ENCODE measurements at places on chromosomes 2 and 18.

DNA sequence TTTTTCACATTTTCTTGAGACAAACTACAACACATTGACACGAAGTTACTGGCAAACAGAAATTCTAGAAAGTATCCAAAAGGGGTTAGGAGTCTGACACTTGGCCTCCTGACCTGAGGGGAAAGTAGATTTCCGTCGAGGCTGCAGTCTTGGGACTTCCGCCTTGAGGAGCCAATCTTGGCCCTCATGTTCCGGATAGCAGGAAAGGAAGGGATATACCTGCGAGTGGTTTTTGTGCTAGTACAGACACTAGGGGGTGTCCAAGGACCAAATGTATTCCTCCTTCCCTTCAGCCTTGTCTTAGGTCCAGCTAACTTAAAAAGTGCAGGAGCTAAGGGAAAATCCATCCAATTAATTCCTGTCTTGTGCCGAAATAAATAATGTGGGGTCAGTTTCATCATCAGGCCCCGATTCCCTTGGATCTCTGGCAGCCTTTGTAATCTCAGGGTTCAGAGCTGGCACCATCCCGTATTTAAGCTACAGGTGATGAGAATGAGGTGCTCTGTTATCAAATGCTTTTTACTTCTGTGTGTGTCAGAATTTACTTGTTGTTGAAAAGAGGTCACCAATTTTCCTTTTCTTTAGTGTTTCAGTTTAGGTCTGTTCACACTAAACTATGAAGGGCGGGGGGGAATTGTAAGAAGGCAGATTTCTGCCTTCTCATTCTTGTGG is 330.2 kb upstream of the FANCL start:
- DNase-seq = no peak

DNA sequence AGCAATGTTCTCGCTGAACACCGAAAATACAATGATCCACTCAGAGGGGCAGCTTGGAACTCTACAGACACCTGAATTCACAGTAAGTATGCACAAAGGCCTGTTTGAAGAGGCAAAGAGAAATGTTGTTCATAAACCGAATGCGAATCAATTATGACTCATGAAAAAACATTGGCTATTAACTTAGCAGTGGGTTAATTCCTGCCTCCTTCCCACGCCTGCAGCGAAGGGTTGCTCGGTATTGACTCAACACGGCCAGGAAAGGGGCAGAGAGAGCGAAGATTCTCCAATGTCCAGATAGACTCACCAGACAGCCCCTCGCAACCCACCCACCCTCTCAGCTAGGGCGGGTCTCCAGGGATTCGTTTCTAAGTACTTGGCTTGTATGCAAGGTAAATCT is 9.4 kb downstream of the CRACDL start:
- no peak for DNase-seq

DNA sequence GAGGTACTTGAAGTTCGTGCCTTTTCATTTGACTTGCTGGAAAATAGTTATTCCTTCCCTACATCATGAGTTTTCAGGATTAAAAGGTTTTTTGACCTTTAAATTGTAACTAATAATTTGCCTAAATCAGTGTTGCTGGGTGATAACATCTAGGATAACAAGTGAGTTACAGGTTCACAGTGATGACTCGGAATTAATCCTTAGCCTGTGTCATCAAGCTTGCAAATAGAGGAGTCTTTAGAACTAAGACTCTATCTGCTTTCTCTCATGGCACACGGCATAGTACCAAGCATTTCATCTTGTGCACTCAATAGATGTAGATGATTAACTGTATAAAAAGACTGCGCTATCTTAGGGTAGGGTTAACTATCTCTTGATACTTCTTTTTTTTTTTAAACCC is 79.5 kb downstream of the CAMKMT start:
- no peak for DNase-seq

DNA sequence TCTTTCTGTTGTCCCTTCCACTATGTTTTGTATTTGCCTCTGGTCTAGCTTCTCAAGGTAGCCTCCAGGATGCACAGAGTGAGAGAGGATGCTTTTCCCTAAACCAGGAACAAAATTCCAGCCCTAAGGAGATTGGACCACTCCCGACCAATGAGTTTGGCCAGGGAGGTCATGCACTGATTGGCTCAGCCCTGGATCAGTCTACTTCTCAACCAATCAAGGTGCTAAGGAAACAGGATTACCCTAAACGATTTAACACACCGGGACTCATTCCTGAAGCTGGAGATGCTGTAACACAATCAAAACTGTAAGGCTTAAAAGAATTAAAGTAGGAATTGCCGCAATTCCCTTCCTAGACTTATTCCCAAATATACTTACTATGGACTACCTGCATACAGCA is 34.2 kb upstream of the NR4A2 start:
- no peak for DNase-seq

DNA sequence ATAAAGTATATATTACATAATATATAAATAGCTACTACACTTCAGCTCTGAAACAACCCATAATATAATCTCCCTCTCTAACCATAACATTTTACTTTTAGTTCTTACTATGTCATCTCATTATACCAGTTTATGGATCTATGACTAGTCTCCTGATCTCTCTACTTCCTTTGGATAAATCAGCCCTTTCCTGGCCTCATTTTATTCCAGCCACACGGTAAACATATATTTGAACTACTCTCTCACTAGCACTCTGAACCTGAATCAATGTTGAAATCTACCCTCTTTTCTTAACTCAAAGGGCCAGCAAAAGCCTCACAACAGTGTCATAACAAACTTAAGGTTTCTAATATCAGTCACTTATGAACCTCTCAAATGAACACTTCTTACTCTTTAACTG is 62.6 kb downstream of the BAZ2B start:
- no peak for DNase-seq

DNA sequence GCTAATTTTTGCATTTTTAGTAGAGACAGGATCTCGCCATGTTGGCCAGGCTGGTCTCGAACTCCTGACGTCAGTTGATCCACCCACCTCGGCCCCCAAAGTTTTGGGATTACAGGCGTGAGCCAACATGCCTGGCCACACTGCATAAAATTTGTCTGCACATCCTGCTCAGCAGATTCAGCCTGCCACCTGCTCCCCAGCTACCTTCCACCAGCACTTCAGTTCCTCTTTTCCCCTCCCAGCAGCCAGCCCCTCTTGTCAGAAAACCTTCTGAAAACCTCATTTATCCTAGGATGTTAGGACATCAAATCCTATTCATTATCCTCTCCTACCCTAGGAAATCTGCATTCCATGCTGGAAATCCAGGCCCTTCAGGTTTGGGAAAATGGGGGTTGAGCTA is 99.4 kb upstream of the STPG4 start:
- DNase-seq = no peak

DNA sequence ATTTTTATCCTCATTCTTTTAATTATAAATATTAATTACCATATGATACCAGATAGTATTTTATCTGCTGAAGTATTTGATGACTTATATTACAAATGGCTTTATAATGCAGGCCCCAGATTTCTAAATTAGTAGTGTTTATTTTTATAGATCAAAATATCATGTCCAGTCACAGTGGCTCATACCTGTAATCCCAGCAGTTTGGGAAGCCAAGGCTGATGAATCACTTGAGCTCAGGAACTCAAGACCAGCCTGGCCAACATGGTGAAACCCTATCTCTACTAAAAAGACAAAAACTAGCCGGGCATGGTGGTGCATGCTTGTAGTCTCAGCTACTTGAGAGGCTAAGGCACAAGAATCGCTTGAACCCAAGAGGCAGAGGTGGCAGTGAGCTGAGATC is 100.1 kb upstream of the ARHGAP15 start:
- no peak for DNase-seq

GRCh38 chr2:181310967-181311366 is 146.2 kb upstream of the ITGA4 start:
- peak; percentile 21 for DNase-seq

DNA sequence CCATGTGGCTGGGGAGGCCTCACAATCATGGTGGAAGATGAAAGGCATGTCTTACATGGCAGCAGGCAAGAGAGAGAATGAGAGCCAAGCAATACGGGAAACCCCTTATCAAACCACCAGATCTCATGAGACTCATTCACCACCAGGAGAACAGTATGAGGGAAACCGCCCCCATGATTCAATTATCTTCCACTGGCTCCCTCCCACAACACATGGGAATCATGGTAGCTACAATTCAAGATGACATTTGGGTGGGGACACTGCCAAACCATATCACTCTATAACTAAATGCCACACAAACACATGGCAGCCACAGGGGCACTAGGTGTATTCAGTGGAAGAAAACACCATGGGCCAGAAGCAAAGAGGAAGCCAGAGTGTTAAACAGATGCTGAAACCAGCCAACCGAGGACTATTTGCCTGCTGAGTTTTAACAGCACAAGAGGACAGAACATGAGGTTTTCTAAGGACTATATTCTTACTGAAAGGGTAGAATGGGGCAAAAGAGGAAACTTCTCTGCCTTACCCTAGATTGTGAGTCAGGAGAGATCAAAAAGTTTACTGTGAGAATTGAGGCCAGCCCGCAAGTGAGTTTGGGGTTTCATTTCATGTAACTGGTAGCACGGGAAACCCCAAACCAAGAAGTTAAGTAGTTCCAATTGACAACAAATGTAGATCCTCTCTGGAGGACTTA is 49.2 kb downstream of the SIGLEC15 start:
- DNase-seq = peak; percentile 58

DNA sequence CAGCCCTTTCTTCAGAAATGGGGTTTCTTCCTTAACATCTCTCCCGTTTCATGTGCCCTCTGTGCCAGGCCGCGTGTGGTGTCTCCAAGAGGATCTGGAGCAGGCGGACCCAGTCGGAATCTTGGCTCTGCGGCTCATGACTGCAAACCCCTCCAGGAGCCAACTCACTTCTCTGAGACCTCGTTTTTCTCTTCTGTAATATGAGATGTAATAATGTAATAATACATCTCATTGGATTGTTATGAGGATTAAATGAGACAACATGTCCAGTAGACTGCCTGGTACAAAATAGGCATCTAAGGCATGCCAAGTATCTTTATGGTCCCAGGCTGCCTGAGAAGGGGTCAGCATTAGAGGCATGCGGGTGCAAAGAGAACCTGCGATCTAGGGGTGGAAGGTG is 221.3 kb upstream of the REV1 start:
- DNase-seq = no peak

GRCh38 chr2:169709981-169710380 is 15.7 kb downstream of the PHOSPHO2 start:
- DNase-seq = no peak

DNA sequence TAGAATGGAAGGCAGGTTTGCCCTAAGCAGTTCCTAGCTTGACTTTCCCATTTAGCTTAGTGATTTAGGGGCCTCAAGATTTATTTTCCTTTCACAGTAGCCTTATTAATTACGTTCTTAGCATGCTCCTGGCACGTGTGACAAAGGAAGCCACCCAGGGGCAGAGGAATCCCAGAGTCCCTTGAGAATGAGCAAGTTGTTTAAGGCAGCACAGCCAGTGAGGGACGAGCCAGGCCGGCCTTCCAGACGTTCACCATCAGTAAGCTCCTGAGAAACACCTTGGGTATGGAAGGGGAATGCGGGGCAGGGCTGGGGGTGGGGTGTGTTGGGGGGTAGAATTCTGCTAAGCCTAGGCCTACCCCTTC is 76.3 kb downstream of the SOWAHC start:
- DNase-seq = no peak

- DNase-seq = no peak
These were observed 49.3 kb downstream of the COA5 start for GRCh38 chr2:98558852-98559530.

DNA sequence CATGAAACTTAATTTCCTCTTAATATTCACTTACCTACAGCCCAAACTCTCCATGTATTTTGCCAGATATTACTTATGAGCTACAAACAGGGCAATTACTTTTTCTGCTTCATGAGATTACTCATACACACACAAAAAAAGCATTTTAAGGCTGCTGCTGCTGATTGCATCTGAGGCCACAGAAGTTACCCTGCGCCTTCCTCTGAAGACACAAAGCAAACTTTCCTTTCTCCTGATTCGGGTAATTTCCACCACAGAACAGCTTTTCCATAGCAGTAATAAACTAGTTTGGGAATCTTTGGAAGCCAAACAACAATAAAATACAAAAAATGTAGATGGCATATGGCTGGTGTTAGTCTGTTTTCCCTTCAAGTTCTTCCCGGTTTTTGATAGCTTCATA is 6.2 kb downstream of the TTC32 start:
- no peak for DNase-seq

- DNase-seq = no peak
These were observed 67.3 kb downstream of the CRACDL start for GRCh38 chr2:98868548-98869271.

GRCh38 chr18:26103579-26103978 is 13.2 kb upstream of the SS18 start:
- DNase-seq = peak; percentile 60

- no peak for DNase-seq
These were observed 31.7 kb upstream of the ZNF396 start for GRCh38 chr18:35408843-35409261.

DNA sequence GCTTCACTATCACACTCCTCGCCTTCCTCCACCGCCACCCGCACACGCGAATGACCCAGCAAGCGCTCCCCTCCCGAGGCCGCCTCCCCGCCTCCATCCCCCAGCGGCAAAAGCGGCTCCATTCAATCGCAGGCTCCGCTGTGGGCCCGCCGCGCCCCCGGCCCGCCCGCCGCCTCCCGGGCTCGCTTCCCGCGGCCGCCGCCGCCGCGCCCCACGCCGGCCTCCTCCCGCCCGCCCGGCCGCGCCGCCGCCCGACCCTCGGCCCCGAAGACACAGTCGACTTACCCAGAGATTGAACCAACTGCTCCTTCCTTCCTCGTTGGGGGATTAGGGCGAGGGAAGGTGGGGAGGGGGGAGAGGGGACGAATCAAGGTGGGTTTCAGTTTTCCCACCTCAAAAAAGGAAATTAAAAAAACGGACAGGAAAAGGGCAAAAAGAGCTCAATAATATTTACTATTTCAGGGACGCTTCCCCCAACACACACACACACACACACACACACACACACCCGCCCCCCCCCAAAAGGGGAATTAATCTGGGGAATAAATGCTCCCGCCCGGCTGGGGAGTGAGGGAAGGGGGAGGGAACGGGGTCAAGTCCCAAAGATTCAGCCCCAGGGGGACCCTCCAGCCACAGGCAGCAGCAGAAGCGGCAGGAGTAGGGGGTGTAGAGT is 743 bp downstream of the XPO1 start:
- DNase-seq = peak; percentile 53

- DNase-seq = no peak
These were observed 71.0 kb downstream of the PXDN start for GRCh38 chr2:1673160-1673944.

DNA sequence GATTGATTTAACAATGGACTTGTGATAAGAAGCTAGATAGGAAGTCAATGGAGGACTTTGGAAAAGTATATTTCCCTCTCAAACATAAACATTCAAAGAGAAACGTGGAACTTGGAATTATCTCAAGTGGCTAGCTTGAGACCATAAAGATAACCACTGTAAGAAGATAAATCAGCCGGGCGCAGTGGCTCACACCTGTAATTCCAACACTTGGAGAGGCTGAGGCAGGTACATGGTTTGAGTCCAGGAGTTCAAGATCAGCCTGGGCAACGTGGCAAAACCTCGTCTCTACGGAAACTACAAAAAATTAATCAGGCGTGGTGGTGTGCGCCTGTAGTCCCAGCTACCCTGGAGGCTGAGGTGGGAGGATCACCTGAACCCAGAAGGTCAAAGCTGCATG is 405.9 kb upstream of the ACVR2A start:
- DNase-seq = no peak

- DNase-seq = no peak
These were observed 88.8 kb upstream of the NYAP2 start for GRCh38 chr2:225310745-225311144.

All from CD4-positive, alpha-beta T cell treated with Interleukin-6 for 4 hours (primary cell).